ENCODE measurements at places on chromosomes 3 and 15. TPM values are rescaled to one million over a fixed set of nuclear protein-coding genes. Genes with fewer than 3 reads are reported as not detected.

DNA sequence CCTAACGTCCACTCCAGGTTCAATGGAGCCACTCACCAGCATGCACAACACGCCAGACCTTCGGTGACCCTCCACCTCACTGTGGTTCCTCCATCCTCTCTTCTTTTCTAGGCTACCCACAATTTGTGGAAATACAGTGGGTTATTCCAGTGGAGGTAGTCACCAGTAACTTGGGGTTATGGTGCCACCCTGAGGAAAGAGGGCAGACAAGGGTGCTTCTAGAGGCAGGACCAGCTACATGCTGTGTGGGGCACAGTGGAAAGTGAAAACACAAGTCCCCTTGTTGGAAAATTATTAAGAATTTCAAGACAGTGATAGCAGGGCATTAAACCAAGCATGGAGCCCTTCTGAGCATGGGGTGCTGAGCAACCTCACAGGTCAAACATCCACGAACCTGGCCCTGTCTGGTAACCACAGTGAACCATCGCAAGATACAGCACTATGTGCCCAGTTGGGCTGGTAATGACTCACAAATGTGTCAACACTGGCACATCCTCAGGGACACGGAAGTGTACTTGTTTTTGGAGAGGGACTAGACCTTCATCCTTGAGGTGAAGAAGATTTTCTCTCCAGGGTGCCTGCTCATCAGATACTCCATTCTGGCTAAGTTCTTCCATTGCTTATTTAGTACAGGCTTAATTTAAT, 166.7 kb downstream of the STT3B start:
- H3K27me3 ChIP-seq, result no peaks in the 10 kb centered on the region
- H3K4me3 ChIP-seq, result no peak overlapping the region
- no peak overlapping the region for H3K27ac ChIP-seq
- peaks cover 10% of the 10 kb centered on the region for H3K4me1 ChIP-seq

- DNase-seq, result no peak
- no peak overlapping the region for H3K27ac ChIP-seq
- H3K27me3 ChIP-seq, result no peaks in the 10 kb centered on the region
- peaks cover 24% of the 10 kb centered on the region for H3K4me1 ChIP-seq
- H3K36me3 ChIP-seq, result no peaks in the 10 kb centered on the region
- no peak overlapping the region for H3K4me3 ChIP-seq
Measured at GRCh38 chr3:16768014-16768413, 116.7 kb upstream of the PLCL2 start.

GRCh38 chr15:61011576-61012336, 217.3 kb downstream of the RORA start:
- peaks cover 53% of the 10 kb centered on the region for H3K4me1 ChIP-seq
- no peaks in the 10 kb centered on the region for H3K27me3 ChIP-seq
- peak overlapping the region; percentile 91 for H3K27ac ChIP-seq
- H3K4me3 ChIP-seq, result peak overlapping the region; percentile 28

DNA sequence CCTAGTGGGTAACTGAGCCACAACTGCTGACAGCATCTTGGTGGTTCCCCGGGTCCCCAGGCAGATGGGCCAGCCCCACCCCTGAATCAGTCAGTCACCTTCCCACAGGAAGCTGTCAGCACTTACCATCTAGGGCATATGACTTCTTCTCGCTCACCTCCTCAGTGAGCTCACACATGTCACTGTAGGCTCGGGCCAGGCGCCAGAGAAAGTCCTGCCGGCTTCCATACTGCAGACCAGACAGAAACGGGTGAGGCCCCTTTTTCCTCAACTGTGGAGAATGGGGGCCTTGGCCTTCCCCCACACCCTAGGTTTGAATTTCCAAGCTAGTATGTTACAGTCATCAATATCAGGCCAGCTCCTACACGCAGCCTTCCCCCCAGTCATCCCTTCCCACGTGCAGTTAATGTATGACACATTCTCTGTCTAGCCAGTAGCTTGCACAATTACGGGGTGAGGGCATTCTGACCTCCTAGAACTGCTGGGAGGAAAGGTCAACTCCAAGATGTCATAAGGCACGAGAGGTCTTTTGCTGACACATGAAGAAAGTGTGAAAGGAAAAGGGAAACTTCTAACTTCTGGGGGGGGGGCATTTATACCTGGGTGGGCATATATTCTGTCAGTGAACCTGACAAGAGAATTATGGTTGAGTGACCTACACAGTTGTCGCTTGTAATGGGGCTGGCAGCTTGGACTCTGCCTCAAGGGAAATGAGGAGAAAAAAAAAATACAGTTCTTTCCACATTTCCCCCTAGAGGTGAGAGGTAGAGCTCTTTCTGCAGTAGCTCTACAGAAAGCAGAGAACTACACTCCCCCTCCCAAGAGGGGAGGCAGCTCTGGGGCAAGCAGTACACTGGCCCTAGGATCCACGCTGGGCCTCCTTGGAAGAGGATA, 10.9 kb downstream of the RMDN3 start:
- no peak overlapping the region for H3K4me3 ChIP-seq
- H3K27ac ChIP-seq, result no peak overlapping the region
- H3K36me3 ChIP-seq, result peaks cover 8% of the 10 kb centered on the region
- DNase-seq, result peak; percentile 27

- no peak overlapping the region for H3K27ac ChIP-seq
- H3K27me3 ChIP-seq, result no peaks in the 10 kb centered on the region
- peaks cover 4% of the 10 kb centered on the region for H3K36me3 ChIP-seq
- H3K4me1 ChIP-seq, result peaks cover under 1% of the 10 kb centered on the region
- no peak for DNase-seq
Measured at GRCh38 chr3:42778644-42779043, 5.6 kb upstream of the CCDC13 start.

- no peak overlapping the region for H3K4me3 ChIP-seq
- H3K36me3 ChIP-seq, result no peaks in the 10 kb centered on the region
- DNase-seq, result no peak
- no peak overlapping the region for H3K27ac ChIP-seq
- H3K27me3 ChIP-seq, result no peaks in the 10 kb centered on the region
Measured at GRCh38 chr3:24017305-24017704, 72.2 kb downstream of the NR1D2 start.

DNA sequence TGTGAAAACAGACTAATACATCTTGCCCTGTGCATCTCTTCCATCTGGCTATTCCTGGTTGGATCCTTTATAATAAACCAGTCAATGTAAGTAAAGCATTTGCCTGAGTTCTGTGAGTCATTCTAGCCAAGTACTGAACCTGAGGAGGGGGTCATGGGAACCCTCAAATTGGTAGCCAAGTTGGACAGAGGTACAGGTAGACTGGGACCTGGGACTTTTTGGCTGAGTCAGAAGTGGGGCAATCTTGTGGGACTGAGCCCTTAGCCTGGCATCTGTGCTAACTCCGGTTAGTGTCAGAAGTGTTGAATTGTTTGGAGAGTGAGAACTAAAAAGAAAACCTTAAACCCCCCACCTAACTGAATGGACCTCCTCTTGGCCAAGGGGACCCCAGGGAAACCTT, 21.0 kb upstream of the LIMD1 start:
- H3K4me3 ChIP-seq, result no peak overlapping the region
- DNase-seq, result no peak
- H3K27me3 ChIP-seq, result no peaks in the 10 kb centered on the region
- H3K36me3 ChIP-seq, result no peaks in the 10 kb centered on the region

DNA sequence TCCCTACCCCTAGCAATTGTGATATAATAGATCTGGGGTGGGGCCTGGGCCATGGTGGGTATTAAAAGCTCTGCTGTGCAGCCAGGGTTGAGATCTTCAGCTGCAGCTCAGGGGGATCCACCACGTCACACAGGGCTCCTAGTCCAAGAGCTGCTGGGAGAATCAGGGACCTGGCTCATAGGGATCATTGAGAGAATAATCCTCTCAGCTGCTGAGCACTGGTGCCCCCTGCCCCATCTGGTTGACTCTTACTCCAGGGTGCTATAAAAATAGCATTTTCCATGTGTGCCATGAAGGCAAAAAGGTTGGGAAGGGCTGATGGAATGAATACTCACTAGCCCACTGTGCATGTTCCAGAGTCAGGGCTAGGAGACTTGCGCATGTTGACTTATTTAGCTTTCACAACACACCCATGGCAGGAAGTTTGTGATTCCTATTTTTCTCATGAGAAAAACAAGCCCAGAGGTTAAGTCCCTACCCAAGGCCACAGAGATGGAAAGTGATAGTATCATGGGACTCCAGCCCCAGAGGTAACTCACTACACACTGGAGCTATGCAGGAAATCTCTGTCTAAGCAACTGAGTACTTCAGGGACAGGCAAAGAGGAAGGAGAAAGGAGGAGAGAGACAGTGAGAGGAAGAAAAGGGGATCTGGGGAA, 94.6 kb upstream of the HERC1 start:
- no peak overlapping the region for H3K27ac ChIP-seq
- no peak for DNase-seq
- no peak overlapping the region for H3K4me3 ChIP-seq
- H3K27me3 ChIP-seq, result no peaks in the 10 kb centered on the region
- no peaks in the 10 kb centered on the region for H3K4me1 ChIP-seq

GRCh38 chr3:126866175-126866759, 116.6 kb upstream of the PLXNA1 start:
- H3K4me3 ChIP-seq, result no peak overlapping the region
- no peak overlapping the region for H3K27ac ChIP-seq
- no peaks in the 10 kb centered on the region for H3K36me3 ChIP-seq
- no peaks in the 10 kb centered on the region for H3K27me3 ChIP-seq

DNA sequence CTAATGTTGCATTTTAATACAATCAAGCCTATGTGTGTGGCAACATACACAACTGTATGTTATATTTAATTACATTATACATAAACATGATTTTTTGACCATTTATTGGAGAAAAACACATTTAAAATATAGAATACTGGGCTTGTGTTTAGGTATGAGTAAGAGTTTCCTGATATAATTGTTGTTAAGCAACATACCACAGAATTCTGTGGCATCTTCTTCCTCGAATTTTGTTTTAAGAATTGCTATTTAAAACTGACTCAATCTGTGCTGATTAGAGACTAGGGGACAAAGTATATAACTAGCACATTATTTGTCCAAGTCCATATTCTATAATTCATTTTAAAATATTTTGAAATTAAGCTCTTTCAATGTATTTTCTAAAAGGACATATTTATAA, 376.8 kb upstream of the THBS1 start:
- H3K36me3 ChIP-seq, result no peaks in the 10 kb centered on the region
- H3K4me3 ChIP-seq, result no peak overlapping the region
- no peaks in the 10 kb centered on the region for H3K27me3 ChIP-seq
- H3K27ac ChIP-seq, result no peak overlapping the region

- peaks cover 28% of the 10 kb centered on the region for H3K4me1 ChIP-seq
- no peak overlapping the region for H3K4me3 ChIP-seq
- no peaks in the 10 kb centered on the region for H3K36me3 ChIP-seq
- no peaks in the 10 kb centered on the region for H3K27me3 ChIP-seq
Measured at GRCh38 chr3:76700323-76700722, 339.6 kb upstream of the ROBO2 start.

GRCh38 chr15:58870451-58870850, 63.0 kb downstream of the SLTM start:
- DNase-seq, result no peak
- no peaks in the 10 kb centered on the region for H3K36me3 ChIP-seq

DNA sequence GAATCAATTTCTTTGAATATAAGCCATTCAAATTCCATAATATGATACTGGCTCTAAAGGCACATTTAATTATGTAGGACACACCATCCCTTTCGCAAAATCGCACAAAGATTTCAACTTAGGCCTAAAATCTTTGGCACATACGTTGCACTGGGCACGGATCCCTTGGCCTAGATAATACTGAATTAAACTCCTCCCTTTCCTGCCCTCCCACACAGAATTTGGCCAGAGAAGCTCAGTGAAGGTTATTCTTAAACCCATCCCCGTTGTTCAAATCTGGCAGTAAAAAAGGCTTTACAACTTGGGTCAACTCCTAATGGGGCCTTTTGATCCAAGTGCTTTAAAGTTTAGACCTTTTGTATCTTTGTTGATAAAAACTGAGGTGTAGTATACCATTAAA, 247.2 kb downstream of the PTPRG start:
- no peaks in the 10 kb centered on the region for H3K27me3 ChIP-seq
- no peak for DNase-seq
- peaks cover 75% of the 10 kb centered on the region for H3K4me1 ChIP-seq
- H3K36me3 ChIP-seq, result no peaks in the 10 kb centered on the region
- no peak overlapping the region for H3K4me3 ChIP-seq

DNA sequence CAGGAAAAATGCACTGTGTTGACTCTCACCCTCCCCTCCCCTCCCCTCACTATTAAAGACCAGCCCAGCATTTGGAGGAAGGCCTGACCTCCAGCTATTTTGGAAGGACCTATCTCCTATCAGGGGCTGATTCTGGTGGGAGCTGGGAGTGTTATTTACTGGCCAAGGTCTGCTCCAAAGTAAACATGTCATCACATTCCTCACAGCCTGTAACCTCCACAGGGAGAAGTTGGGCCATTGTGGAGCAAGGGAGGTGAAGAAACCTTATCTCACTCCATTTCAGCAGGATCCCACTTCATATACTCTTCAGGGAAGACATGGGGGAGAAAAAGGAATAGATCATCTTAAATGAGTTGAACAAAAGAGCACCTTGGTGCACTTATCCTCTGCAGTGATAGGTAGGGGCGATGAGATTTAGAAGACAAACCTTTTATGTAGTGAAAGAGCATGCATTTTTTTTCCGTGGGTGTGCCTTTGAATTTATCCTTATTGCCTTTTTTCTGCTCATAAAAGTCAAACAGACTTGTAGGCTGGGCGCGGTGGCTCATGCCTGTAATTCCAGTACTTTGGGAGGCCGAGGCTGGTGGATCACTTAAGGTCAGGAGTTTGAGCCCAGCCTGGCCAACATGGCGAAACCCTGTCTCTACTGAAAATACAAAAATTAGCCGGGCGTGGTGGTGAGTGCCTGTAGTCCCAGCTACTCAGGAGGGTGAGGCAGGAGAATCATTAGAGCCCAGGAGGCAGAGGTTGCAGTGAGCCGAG, 15.6 kb upstream of the FLNB start:
- no peaks in the 10 kb centered on the region for H3K4me1 ChIP-seq
- H3K4me3 ChIP-seq, result no peak overlapping the region
- H3K27me3 ChIP-seq, result no peaks in the 10 kb centered on the region
- H3K36me3 ChIP-seq, result no peaks in the 10 kb centered on the region
- H3K27ac ChIP-seq, result no peak overlapping the region

DNA sequence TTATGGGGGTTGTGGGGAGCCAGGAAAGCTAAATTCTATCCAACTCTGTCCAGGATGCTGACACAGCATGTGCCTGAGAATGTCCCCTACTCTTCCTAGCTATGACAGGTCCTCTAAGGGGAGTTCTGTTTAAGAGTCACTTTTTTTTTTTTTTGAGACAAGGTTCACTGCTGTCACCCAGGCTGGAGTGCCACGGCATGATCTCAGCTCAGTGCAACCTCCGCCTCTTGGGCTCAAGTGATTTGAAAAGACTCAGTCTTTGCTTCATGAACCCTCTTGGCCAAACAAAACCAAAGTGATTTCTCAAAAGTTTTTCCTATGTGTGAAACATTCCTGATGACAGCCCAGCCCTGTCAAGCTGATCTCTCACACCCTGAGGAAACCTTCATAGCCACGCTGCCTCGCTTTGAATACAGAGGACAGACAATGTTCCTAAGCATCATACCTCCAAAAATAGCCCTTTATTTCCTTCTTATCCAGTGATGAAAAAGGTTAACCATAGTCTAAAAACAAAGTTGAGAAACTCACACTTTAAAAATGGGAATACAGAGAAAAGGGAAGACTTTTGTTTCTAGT, 105.5 kb upstream of the PROK2 start:
- no peak for DNase-seq
- H3K4me3 ChIP-seq, result no peak overlapping the region
- H3K27ac ChIP-seq, result no peak overlapping the region
- H3K4me1 ChIP-seq, result peaks cover 13% of the 10 kb centered on the region
- no peaks in the 10 kb centered on the region for H3K36me3 ChIP-seq

The XPC gene
- 34.9 TPM for total RNA-seq

The GATM gene
- total RNA-seq, result 21.6 TPM

The CHRNA5 gene
- total RNA-seq, result 26.2 TPM

The KLHL6 gene
- 0.12 TPM for total RNA-seq

The SKIC8 gene
- 47.0 TPM for total RNA-seq

The NOX5 gene
- total RNA-seq, result 0.03 TPM

The FBXL2 gene
- total RNA-seq, result 4.4 TPM

The FGD5 gene
- 12.2 TPM for total RNA-seq

The OXTR gene
- 7.8 TPM for total RNA-seq

The CMTM8 gene
- 24.5 TPM for total RNA-seq

The TMC3 gene
- not detected for total RNA-seq

The CRTAP gene
- total RNA-seq, result 185 TPM

All from GM23338 (cell line).